Caco-2 (cell line): ENCODE measurements at places on chromosomes 2 and 18.

GRCh38 chr2:170362871-170363631 lies 185.1 kb downstream of the MYO3B start:
- no peak for DNase-seq

DNA sequence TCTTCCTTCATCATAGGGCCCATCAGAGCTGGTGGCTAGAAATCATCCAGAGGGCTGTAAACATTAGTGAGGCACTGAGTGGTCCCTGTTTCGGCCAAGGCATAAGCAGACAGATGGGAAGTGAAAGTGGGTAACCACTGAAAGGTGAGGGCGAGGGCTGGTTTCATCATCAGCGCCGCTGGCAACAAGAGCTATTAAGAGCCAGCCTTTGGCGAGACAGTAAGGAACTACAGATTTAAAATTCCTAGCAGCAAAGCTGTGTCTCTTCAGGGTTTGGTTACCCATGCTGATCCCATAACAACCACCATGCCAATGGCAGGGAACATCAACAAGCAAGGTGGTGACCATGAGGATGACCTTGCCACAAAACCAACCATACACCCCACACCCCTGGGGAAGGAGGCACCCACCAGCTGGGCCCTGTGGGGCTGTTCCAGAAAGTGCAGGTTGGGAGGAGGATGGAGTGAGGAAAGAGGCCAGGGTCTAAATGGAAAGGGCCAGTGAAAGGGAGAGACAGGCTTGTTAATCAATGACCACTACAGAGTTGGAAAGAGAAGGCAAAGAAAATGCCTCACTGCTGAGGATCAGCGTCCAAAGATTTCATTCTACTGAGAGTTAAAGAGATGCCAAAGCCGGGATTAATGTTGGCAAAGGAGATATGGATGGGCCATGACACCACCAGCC lies 9.0 kb upstream of the SLC20A1 start:
- no peak for DNase-seq

GRCh38 chr18:78790511-78790910 lies 189.1 kb upstream of the SALL3 start:
- DNase-seq: no peak

DNA sequence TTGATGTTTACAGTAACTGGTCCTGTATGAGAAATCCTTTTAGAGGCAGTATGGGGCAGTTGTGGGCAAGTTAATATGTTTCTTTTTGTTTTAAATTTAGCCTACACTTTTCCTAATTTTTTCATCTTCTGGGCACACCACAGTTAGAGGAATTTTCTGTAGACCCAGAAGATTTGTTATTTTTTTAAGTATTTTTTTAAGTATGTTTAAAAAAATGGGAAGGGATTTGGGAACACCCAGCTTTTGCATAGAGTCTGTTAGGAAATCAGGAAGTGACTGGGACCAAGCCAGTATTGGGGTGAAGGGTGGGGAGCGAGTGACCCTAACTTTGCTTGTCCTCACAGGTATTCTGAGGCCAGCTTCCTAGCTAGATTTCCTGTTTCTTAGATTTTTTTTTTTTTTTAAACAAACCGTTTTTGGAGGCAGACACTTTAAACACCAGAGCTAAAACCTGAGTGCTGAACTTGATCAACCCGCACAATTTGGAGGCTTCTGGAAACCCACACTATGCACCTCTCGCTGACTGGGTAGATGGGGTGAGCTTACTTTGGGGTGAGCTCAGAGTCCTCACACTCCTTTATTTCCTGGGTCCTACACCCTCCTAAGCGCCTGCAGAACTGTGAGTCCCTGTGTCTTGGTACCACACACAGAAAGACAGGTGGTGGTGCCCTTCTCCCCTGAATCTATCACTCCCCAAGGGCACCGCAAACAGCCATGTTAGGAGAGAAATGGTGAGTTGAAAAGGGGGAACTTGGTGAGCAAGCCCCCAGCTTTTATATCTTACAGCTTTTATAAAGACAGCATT lies 5.2 kb downstream of the GATA6 start:
- no peak for DNase-seq

DNA sequence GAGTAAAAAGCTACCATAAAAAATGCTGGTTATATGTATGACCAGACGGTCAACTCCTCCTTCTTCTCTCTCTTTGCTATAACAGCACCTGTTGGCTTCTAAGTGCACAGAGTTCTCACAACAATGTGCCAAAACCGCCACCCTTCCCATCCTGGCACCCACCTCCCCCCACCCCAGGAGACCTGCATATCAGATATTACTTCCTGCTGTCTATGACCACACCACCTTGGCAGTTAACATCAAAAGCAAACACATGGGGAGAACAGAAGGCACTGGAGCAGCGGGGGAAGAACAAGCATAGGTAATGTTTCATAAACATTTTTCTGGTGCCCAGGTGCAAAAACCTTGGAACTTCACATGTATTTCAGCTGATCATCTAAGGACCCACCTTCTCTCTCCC lies 15.5 kb downstream of the SPRED2 start:
- DNase-seq: no peak

- DNase-seq: no peak
Measured at GRCh38 chr2:17791121-17791816, 25.0 kb upstream of the MSGN1 start.

DNA sequence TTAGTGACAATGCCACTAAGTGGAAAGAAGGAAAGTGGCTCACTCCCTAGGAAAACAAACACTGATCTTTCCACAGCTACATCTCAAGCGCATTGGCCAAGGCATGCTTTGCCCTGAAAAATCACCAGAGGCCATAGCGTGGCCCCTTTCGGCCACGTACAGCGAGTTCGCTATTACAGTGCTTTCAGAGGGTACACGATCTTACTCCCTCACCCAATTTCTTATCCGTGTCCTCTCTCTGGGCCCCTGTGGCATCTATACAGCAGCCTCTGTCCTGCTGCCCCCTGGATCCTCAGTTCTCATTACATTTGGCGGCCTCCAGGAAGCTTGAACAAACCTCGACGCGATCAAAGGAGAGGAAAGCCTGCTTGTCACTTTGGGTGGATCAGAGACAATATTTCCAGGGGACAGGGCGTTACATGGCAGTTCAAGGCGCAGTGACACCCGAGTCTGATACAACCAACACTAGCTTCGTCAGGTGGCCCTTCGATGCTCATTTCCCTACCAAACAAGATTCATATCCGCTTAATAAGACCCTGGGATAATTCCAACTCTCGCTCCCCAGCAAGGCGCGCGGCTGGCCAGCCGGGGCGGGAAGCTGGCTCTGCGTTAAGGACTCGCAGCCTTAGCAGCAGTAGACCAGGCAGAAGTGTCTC lies 941 bp downstream of the SKOR2 start:
- DNase-seq: no peak

GRCh38 chr2:20487030-20487391 lies 40.1 kb downstream of the RHOB start:
- no peak for DNase-seq

DNA sequence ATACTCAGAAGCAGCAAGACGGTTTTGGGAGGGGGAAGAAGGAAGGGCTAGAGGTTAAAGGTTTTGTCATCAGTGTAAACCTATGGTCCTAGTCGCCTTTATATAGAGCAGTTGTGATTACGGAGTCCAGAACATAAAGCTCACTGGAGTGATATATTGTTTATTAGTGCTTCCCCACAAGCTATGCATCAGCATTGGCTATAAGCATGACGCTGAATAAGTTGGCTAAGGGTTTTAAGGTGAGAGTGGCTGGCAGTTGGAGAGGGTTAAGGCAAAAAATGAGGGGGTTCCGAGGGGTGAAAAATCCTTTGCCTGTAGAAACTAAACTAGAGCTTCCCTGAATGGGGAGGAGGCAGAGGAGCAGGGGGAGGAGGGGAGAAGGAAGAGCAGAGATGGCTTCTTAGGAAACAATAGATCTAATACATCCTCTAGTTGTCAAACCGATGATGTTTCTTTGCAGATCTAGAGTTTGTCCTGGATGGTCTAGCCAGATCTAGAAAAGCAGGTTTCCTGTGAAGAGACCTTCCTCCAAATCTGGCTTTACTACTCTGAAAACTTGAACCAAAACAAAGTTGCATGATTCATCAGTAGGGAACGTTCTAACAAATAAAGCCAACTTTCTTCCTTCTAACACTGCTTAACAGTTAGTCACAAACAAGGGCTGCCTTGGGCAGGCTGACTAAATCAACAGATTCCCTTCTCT lies 2.5 kb downstream of the KLF7 start:
- DNase-seq: peak; percentile 15

DNA sequence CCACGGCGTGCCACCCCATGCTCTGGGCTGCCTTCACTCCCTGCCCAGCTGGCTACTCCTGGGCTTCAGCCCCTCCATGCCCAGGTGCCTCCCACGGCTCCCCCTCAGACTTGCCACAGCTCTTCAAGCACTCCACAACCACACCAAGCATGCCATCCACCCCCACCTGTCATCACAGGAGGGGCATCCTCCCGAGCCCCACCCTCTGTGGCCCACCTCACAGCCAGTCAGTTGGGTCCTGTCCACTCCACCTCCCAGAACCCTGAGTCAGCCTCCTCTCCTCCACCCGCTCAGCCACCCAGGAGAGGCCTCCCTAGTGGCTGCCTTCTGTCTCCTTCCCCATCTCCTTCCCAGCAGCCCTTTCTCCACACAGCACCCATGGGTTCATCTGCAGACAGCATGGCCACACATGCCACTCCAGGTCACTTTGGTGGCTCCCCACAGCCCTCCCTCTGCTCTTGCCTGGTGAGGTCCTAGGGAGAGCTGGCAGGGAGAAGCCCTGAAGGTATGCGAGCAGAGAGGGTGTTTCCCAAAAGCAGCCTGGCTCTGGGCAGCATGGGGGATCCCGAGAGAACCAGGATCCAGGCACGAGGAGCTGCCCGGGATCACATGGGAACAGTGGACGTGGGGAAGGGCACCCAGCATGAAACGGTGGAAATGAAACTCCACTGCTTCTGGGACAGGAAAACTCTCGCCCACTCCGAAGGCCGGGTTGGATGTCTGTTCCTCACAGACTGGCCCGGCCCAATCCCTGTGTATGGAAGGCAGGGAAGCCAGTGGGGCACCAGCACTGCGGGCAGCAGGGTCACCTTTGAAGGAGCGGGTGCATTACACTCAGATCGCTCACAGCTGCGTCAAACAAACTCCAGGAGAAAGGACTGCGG lies 2.7 kb downstream of the LIMS2 start:
- no peak for DNase-seq

DNA sequence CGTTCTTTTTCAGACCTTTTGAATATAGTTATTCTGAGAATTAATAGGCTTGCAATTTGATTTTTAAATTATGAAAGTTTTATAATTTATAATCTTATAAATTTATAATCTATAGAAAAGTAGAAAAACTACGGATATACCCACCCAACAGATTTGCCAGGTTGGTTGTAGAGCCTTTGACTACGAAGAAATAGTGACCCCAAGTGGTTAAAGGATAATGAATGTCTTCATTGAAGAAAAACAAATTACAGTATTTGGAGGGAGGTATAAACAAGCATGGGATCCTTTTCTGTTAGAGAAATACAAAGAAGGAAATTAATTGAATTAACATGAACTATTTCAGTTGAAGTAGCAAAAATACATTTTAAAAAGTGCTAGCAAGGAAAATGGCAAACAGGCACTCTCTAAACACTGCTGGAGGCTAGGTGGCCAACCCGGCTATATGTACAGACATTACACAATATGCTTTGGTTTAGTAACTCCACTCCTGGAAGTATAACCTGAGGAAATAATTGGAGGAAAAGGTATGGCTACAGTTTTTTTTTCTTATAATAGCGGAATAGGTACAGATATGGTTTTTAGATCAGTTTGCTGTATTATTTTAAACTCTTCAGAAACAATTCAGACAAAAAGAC lies 110.9 kb downstream of the MIB1 start:
- DNase-seq: no peak

DNA sequence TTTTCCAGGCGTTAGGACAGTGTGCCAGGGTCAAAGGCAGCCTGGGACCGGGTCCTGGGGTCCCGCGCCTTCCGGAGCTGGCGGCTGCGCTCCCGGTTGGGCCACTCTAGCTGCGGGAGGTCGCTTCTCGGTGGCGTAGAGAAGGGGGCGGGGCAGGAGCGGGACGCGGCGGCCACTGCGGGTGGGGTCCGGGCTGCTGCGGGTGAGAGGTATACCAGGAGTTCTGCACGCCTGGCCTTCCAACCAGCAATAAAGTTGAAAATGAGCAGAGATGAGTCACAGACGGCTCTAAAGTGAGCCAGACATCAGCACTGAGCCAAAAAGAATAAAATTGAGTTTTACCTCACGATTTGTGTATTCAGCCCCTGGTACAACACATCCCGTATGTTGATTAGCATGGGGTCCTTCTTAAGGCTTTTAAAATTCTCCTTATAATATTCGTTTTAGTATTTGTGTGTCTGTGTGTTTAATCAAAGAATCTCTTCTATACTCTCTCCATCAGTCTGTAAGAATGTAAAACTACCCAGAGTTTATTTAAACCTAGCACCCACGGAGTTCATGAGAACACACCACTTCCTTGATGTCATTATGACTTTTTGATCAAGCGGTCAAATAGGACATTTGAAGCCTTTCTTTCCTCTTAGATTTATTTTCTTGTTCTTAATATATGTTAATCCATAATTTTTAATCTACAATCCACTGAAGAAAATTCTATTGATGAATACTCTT lies at the start of gene C1GALT1C1L:
TSS of gene C1GALT1C1L (minus strand) at position 108 of the 729 bp plus-strand sequence. CDS start at position 1, 107 bp downstream.
- peak; percentile 57 for DNase-seq

DNA sequence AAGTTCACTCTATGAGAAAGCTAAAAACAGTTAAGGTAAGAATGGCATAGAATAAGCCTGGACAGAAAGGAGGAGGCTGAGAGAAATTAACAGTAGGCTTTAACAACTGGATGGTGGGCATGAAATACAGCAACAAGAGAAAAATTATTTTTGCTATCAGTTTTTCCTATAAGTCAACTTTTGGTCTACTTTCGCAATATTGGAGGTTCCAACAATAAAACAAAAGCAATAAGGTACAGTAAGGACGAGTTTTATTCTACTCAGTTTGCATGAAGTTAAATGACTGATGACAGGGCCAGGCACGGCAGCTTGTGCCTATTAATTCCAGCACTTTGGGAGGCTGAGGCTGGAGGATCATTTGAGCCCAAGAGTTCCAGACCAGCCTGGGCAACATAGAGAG lies 17.3 kb downstream of the RAB1A start:
- no peak for DNase-seq

DNA sequence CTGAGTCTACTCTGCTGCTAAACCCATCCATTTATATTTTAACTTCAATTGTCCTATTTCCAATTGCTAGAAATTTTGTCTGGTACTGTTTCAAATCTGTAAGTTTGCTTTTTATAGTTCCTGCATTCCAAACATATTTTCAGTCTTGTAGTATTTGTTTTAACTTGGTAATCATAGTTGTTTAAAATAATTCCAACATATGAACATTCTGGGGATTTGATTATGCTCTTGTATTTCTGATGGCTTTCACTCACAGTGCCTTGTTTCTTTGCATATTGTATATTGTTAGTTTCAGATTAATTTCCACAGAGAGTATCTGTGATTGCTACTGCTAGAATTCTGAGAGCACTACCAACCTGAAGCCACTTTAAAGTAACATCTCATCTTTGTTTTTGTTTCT lies 202.4 kb downstream of the ETAA1 start:
- DNase-seq: no peak

GRCh38 chr2:137729305-137729704 lies 235.0 kb upstream of the HNMT start:
- DNase-seq: no peak

DNA sequence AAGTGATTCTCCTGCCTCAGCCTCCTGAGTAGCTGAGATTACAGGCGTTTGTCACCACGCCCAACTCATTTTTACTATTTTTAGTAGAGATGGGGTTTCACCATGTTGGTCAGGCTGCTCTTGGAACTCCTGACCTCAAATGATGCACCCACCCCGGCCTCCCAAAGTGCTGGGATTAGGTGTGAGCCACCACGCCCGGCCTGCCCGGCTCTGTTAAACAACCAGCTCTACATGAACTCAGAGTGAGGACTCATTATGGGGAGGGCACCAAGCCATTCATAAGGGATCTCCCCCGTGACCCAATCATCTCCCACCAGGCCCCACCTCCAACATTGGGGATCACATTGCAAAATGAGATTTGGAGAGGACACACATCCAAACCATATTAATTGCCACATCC lies 8.8 kb downstream of the ATIC start:
- no peak for DNase-seq
